ENCODE measurements at places on chromosomes 11 and 22.

GRCh38 chr11:116548256-116548655 is 224.5 kb downstream of the BUD13 start:
- no peak for DNase-seq

DNA sequence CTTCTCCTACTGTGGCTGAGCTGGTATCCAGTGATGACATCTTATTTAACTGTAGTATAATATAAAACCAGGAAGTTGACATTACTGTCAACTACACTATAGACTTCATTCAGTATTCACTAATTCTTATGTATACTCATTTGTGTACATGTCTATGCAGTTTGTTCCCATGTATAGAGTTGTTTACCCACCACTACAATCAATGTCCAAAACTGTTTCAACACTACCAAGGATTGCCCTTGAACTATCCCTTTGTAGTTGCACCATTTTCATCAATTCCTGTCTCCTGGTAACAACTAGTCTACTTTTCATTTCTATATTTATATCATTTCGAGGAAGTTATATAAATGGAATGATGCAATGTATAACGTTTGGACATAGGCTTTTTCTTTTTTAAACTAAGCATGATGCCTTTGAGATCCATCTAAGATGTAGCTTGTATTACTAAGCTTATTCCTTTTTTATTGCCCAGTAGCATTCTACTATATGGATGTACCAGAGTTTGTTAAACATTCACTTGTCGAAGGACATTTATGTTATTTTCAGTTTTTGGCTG is 39.2 kb downstream of the TMEM135 start:
- DNase-seq: no peak

- no peak for DNase-seq
Observed at GRCh38 chr22:30398685-30399680, 2.2 kb downstream of the SEC14L2 start.

DNA sequence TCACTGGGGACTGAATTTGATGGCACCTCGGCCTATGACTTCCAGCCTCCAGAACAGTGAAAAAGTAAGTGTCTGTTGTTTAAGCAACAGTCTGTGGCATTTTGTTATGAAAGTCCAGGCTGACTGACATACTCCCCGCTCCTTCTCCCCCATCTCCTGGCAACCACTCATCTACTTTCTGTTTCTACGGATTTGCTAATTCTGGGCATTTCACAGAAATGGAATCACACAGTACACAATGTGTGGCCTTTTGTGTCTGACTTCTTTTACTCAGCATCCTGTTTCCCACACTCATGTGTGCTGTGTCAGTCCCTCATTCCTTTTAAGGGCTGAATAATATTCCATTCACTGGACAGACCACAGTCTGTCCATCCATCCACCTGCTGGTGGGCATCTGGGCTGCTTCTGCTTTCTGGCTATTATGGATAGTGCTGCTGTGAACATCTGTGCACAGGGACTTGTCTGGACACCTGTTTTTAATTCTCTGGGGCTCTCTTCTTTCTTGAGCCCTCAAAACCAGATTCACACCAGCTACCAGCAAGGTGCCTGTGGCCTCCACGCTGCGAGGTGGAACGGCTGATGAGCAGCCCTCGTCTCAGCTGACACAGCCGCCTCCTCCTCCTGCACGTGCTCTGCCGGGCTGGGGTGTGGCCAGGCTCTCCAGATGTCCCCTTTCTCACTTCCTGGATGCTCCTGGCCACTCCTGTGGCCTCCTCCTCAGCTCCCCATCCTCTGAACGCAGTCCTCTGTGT is 333.1 kb downstream of the CTTN start:
- DNase-seq: no peak

GRCh38 chr11:44371706-44372105 is 61.8 kb upstream of the ALX4 start:
- DNase-seq: no peak

- no peak for DNase-seq
Observed at GRCh38 chr22:43317239-43317638, 25.9 kb downstream of the SCUBE1 start.

DNA sequence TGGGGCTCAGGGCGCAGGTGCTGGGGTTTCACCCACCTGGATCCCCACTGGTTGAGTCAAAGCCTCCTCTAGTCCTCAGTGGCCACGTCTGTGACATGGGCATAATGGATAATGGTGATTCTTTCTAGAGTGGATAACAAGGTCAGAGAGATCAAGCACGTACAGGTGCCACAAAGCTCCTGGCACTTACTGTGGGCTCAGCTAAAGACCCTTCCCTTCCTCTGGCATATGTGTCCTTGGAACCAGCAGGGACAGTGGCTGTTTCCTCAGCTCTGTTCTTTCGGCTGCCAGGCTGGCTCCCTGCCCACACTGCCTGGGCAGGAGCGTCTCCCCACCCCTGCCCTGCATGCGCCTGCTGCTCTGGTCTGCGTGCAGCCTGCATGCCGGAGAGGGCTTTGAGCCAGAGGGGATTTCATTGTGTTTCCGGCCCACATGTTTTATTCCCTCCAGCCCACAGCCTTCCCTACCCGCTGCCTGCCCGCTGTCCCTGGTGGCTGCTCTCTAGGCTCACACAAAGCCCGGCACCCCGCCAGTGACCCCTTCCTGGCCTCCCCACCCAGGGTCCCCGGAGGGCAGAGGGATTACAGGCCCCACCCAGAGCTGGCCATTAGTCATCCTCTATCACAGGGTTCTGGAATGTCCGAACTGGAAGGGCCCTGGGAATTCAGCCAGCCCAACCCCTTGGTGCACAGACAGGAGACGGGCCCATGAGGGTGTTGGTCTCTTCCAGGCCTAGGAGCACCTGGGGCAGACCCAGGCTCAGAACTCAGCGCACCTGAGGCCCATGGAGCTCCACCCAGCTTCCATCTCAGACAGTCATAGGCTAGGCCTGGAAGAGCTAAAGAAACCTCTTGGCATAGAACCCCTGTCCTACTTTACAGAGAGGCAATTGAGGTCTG is 55.3 kb upstream of the GCAT start:
- no peak for DNase-seq

GRCh38 chr11:93166862-93167261 is 30.9 kb downstream of the SLC36A4 start:
- no peak for DNase-seq

GRCh38 chr22:38852522-38852921 is 8.7 kb upstream of the NPTXR start:
- DNase-seq: no peak

GRCh38 chr22:26616650-26617049 is 1.2 kb downstream of the CRYBB1 start:
- DNase-seq: no peak

GRCh38 chr11:70736937-70737640 is 338.8 kb downstream of the CTTN start:
- no peak for DNase-seq

DNA sequence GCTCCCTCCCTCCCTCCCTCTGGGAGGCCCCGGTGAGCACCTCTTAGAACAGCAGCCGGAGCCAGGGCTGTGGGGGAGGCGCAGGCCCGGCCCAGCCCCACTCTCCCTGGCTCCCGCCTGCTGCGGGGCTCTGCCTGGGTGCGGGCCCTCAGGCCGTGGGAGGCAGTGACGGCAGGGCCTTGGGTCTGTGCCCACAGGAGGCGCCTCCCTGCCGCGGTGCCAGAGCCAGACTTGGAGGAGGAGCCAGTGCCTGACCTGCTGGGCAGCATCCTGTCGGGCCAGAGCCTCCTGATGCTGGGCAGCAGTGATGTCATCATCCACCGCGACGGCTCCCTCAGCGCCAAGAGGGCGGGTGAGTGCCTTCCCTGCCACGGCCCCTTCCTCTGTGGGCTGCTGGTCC is 9.5 kb downstream of the IRF7 start:
- no peak for DNase-seq

Data from B cell (primary cell).